ENCODE measurements at places on chromosomes 7 and 10.

DNA sequence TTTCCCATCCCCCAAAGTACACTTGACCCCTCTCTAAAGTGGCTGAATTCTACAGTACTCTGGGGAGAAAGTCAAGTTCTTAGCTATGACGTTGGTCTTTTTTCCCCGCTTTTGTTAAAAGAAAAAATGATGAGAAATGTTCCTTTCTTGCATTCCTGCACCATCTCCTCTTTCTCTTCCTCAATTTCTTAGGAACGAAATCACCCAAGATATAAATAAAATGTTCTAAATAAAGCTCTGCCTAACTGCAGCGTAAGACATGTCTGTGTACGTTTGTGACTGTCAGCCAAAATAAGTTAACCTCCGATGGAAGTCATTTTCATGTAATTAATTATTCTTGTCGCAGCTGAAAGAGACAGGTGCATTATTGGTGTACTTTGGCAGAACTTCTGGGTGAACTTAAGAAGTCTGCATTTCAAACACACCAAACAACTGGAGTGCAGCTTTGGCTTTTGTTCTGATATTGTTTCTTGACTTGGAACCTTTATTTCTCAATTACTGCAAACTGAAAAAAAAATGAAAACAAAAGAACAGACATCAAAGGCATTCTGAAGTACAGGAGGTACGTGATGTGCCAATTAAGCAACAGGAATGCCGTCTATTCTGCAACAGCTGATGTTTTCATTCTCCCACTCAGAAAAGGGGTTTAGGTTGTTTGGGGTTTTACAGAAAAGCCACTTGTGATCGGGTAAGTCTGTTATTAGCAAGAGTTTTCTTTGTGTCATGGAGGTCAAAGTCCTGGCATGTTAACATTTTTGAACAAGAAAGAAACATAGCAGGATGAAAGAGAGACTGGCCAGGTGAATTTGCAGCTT lies 82.4 kb upstream of the SDK1 start:
- no peak for DNase-seq

- DNase-seq: no peak
These were observed 44.0 kb upstream of the HPSE2 start for GRCh38 chr10:99279626-99280111.

- no peak for DNase-seq
These were observed 45.9 kb downstream of the ASZ1 start for GRCh38 chr7:117381362-117381761.

GRCh38 chr7:101390901-101391301 lies 28.2 kb downstream of the COL26A1 start:
- DNase-seq: no peak

- DNase-seq: peak; percentile 21
These were observed at the start of gene GLRX3 for GRCh38 chr10:130136226-130137089. TSS of gene GLRX3 (plus strand) at chr10:130136391. CDS start at chr10:130136421, 30 bp downstream.

DNA sequence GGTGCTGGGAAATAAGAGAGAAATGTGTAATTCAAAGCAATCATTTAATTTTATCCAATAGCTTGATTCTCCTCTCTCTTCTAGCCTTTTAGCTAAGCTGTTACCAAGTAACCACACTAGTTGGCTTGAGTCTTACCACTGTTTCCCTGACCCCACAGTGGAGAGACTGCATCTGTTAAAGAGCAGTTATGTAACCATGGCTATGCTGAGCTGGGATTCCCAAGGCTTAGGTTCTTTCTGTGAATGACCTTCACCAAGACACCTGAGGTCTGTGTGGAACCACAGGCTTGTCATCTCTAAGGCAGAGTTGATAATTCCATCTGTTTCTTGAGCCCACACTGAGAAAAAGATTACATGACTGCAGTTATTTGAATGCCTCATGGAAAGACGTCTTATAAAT lies 47.7 kb upstream of the ATRNL1 start:
- no peak for DNase-seq

- no peak for DNase-seq
These were observed 35.8 kb upstream of the BHLHA15 start for GRCh38 chr7:98175260-98175940.

GRCh38 chr7:121390617-121391016 lies 5.5 kb downstream of the FAM3C start:
- no peak for DNase-seq

GRCh38 chr10:51386248-51386885 lies 312.1 kb downstream of the PRKG1 start:
- no peak for DNase-seq
